ENCODE measurements at places on chromosomes 1 and 21. TPM values are rescaled to one million over a fixed set of nuclear protein-coding genes. Genes with fewer than 3 reads are reported as not detected.
A peak's percentile ranks its signal among the peaks of the same experiment; 100 is the strongest.

DNA sequence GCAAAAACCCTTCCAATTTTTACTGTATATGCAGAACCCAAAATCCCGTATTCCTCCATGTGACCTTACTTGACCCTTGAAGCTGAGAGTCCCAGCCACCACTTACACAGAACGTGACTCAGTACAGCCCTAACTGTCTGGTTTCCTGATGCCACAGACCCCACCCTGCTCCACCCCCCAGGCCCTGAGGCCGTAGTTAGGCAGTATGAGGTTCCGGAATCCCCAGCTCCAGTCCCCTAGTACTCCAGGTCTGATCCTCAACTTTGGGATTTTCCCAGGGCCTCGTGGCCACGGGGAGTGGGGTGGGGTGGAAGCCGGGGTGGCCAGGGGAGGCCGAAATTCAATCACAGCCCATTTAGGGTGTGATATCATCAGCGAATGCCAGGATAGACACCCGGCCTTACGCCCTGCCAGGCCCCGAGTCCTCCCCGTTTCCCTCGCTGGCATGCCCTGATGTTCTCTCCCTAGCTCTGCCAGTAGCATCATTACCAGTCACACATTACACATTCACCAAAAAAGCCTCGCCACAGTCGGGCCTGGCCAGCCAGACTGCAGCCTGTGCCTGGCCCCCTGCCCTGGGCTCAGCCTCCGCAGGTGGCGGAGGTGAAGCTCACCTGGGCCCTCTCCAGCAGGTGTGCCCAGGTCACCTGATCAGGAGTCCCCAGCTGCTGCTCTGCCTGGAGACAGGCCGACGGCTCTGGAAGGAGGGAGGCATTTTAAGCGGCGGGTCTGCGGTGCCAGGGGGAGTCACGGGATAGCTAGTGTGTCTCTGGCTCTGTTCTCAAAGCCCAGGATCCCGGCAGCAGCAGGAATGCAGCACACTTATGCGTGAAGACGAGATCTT, 70.8 kb downstream of the SCCPDH start:
- no peaks in the 10 kb centered on the region for H3K4me1 ChIP-seq
- no peak overlapping the region for H3K27ac ChIP-seq
- no peaks in the 10 kb centered on the region for H3K36me3 ChIP-seq

DNA sequence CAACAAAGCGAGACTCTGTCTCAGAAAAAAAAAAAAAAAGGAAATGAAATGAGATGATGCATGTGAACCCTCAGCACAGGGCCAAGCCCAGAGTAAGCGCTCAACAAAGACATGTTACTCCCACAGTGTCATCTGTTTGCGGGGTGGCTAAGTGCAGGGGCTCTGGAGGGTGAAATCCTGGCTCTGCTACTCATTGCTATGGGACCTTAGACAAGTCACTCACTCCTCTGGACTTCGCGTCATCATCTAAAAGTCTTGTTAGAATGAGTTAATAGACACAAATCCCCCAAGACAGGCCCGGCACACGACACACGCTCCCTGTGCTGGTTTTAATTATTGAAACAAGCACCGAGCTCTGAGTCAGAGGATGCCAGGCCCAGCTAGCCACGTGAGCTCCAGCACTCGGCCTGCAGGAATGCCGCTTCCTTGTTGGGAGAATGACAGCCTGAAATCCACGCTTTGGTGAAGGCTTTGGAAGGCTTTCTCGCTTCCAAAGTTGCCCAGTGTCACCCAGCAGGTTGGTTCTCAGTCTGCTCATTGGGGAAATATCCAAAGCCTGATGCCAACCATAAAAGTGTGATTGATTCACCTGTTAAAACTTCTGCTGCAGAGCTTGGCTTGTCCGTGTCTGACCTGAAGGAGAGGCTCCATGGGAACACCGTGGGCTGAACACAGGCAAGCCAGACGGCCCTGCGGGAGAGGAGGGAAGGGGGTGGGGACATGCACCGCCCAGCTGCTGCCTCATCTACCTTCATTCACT, 36.7 kb upstream of the TARDBP start:
- H3K27me3 ChIP-seq, result peaks cover 16% of the 10 kb centered on the region
- no peaks in the 10 kb centered on the region for H3K4me1 ChIP-seq
- no peak for DNase-seq
- no peak overlapping the region for H3K4me3 ChIP-seq
- no peak overlapping the region for H3K27ac ChIP-seq

DNA sequence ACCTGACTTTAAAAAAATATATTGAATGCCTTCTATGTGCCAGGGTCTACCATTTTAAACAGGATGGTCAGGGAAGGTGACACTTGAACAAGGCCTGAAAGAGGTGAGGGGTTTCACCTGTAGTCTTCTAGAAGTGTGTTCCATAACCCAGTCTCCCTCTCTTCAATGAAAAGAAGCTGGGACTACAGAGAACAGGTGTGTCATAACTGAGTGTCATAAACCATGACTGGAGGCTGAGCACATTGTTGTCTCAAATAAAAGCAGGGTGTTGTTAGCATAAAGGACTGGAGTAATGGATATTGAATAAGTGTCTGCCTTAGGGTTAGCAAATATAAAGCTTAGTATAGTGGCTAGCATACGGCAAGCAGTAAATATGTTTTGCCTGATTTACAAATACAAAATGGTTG, 65.4 kb downstream of the SYDE2 start:
- H3K4me3 ChIP-seq, result no peak overlapping the region
- no peaks in the 10 kb centered on the region for H3K36me3 ChIP-seq
- no peaks in the 10 kb centered on the region for H3K27me3 ChIP-seq
- no peaks in the 10 kb centered on the region for H3K4me1 ChIP-seq
- no peak for DNase-seq
- H3K27ac ChIP-seq, result no peak overlapping the region

- H3K36me3 ChIP-seq, result no peaks in the 10 kb centered on the region
- H3K4me3 ChIP-seq, result no peak overlapping the region
- no peak for DNase-seq
- no peaks in the 10 kb centered on the region for H3K4me1 ChIP-seq
- peaks cover 2% of the 10 kb centered on the region for H3K27me3 ChIP-seq
- no peak overlapping the region for H3K27ac ChIP-seq
Observed at GRCh38 chr1:48524892-48525467, 53.0 kb upstream of the SPATA6 start.

DNA sequence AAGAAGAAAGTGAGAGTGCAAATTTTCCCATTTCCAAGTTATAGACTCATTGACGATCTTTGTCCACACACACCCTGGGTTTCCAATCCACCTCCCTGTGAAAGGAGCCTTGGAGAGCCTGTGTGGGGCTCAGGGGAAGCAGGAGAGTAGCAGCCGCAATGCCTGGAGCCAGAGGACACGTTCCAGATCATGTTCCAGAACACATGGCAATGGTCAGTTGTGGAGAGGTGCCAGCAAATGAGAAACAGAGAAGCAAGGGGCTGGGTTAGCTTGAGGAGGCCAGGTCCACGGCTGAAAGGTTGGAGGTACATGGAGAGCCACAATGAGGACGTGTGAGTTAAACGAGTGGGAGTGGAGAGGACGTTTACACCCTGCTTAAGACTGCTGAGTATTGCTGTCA, 33.0 kb upstream of the SIPA1L2 start:
- H3K27ac ChIP-seq, result no peak overlapping the region
- H3K36me3 ChIP-seq, result no peaks in the 10 kb centered on the region
- no peak for DNase-seq
- H3K27me3 ChIP-seq, result peaks cover 12% of the 10 kb centered on the region
- no peak overlapping the region for H3K4me3 ChIP-seq
- H3K4me1 ChIP-seq, result peaks cover 10% of the 10 kb centered on the region

DNA sequence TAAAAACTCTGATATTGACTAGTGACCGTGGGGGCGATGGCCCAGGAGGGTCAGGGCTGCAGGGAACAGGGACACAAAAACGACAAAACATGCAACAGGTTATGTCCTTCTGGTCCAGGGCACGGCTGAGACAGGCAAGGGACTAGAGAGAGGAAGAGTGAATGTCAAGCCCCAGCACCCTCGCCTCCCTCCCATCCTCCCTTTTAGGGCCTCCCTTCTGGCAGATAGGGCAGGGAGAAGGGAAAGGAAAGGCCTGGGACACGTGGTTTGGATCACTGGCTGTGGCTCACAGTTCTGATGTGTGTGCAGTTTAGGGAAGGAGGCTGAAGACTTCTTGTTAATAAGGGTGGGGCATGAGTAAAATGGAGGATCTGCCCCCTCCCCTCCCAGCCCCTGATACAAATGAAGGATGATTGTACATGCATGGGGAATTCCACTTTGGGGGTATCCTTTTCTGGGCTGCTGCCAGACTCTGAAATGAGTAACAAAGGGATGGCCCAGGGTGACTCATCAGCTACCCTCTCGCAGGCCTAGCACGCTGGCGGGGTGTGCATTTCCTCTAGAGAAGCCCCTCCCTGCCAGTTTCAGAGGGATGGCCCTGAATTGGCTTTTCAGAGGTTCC, 14.2 kb downstream of the CAPN2 start:
- peak overlapping the region; percentile 71 for H3K27ac ChIP-seq
- H3K4me3 ChIP-seq, result peak overlapping the region; percentile 54
- H3K4me1 ChIP-seq, result peaks cover 74% of the 10 kb centered on the region
- DNase-seq, result peak; percentile 96
- H3K36me3 ChIP-seq, result peaks cover 20% of the 10 kb centered on the region
- no peaks in the 10 kb centered on the region for H3K27me3 ChIP-seq

GRCh38 chr1:220426989-220427388, 100.9 kb upstream of the MARK1 start:
- H3K27me3 ChIP-seq, result peaks cover 4% of the 10 kb centered on the region
- H3K4me3 ChIP-seq, result no peak overlapping the region
- H3K4me1 ChIP-seq, result peaks cover 2% of the 10 kb centered on the region

DNA sequence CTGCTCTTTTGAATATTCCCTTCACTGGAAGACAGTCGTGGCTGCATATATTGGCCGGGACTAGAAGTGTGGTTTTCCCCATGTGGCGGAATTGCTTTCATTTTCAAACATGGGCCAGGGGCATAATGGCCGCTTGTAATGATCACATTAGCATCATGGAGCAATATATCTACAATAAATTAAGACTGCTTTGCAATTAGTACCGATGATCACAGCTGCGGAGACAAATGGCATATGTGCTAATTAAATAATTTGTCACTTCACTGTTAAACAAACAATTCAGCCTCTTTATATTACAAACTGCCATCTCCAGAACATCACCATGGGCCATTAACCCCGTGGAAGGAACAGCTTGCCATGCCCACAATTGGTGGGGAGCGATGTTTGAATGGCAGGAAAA, 68.2 kb upstream of the OLIG2 start:
- H3K27ac ChIP-seq, result no peak overlapping the region
- H3K4me3 ChIP-seq, result no peak overlapping the region

GRCh38 chr1:147579934-147580537, 38.7 kb downstream of the BCL9 start:
- peaks cover 23% of the 10 kb centered on the region for H3K27me3 ChIP-seq
- no peaks in the 10 kb centered on the region for H3K36me3 ChIP-seq
- H3K4me3 ChIP-seq, result peak overlapping the region; percentile 47
- no peak for DNase-seq
- H3K27ac ChIP-seq, result peak overlapping the region; percentile 71
- H3K4me1 ChIP-seq, result peaks cover 26% of the 10 kb centered on the region

DNA sequence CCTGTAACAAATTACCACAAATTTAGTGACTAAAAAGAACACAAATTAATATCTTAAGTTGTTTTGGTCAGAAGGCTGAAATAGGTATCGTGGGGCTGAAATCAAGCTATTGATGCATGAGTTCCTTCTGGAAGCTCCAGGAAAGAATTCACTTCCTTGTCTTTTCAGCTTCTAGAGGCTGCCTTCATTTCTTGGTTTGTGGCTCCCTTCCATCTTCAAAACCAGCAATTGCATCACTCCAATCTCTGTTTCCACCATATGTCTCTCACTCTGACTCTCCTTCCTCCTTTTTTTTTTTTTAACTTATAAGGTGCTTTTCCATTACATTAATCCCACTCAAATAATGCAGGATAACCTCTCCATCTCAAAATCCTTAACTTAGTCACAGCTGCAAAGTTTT, 78.4 kb downstream of the OLFM3 start:
- no peaks in the 10 kb centered on the region for H3K36me3 ChIP-seq
- H3K4me1 ChIP-seq, result no peaks in the 10 kb centered on the region
- DNase-seq, result no peak

The VAMP4 gene
- total RNA-seq, result 14.2 TPM

The LEPR gene
- total RNA-seq, result 5.0 TPM

The CFHR4 gene
- not detected for total RNA-seq

Measured in activated CD4-positive, alpha-beta memory T cell treated with anti-CD3 and anti-CD28 coated beads for 36 hours (primary cell).